CD4-positive, alpha-beta T cell treated with Interleukin-15 for 1 hour (primary cell): ENCODE measurements at places on chromosomes 4 and X.

DNA sequence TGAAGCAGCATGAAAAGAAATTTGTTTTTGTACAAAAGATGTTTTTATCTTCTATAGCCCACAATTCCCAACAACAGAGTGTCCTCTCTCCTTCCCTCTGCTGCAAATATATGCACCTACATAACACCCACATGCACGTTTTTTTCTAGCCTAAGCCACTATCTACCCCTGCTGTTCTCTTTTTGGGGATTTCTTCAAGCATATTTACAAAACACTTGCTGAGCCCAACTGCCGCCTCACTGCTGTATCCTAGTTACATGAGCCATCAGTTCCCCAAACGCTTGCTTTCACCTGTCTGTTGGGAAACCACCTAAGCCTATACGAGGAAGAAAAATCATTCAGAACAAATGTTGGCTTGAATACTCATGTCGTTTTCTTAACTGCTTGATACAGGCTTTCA lies 127.2 kb downstream of the CHRNA9 start:
- DNase-seq: peak; percentile 34

DNA sequence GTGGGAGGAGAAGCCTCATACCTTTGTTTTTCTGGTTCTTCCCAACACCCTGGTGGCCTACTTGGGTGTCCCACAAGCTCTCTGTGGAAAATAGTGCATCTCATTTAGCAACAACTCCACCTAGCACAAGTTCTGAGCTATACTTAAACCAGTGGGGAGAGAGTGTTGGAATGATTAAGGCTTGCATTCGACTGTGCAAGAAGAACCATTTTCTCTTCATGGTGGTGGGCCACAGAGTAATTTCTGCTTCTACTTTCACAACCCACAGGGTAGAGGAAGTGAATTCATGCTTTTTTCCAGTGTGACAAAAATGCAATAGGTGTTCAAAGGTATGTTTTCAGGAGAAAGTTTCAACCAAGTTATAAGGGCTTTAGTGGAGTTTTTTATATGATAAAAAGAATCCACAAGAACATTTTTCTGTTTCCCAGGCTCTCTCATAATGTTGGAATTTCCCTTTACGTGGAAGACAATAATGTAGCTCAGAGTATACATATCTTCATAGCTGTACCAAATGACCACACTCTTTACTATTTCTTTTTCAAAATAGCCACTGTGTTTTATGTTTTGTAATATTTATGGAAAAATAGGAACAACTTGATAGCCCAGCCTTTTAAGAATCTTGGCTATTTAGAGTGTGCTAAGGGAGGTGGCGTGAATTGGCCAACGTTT lies 80.3 kb upstream of the HHIP start:
- DNase-seq: no peak

DNA sequence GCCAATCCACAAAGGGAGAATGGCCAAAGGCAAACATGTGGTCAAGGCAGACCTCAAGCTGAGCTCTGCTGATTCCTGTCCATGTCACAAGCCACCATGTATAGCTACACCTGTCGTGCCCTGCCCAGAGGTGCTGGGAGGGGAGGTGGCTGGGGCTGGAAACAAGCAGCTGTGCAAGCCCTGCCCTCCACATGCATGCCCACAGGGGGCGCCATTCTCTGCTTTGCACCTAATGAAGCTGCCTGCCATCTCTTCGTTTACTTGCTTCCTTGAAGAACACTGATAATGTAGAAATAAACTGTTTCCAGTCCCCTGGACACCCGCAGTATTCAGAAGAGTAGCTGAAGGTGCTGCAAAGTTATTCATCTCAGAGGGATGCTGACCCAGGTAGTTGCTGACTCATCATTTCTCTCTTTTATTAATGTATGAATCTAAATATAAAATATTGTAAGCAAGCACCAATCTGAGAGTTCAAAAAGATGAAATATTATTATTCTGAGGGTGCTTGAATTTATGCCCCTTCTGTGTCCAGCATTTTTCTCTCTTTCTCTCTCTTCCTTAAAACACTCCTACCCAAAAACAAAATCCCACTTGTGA lies 278.6 kb downstream of the ADGRA3 start:
- DNase-seq: no peak

GRCh38 chrX:45479196-45479834 lies 278.6 kb upstream of the DIPK2B start:
- DNase-seq: no peak

- DNase-seq: no peak
Observed at GRCh38 chr4:139666735-139667281, 1.2 kb downstream of the MGST2 start.

DNA sequence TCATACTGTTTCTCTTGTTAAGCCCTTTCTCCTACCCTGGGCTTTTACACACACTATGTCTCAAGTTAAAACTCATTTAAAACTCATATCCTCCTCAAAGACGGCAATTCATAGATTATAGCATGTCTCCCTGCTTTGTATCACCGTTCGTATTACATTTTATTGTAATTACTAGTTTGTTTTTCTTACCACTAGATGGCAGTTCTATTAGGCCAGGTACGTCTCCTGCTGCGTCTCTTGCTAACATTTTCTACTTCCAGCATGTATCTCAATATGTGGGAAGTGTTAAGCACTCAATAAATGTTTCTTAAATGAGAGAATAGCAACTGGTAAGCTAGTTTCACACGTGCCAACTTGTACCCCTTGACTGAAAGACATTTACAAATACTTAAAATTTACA lies 450.3 kb upstream of the PCDH7 start:
- no peak for DNase-seq

DNA sequence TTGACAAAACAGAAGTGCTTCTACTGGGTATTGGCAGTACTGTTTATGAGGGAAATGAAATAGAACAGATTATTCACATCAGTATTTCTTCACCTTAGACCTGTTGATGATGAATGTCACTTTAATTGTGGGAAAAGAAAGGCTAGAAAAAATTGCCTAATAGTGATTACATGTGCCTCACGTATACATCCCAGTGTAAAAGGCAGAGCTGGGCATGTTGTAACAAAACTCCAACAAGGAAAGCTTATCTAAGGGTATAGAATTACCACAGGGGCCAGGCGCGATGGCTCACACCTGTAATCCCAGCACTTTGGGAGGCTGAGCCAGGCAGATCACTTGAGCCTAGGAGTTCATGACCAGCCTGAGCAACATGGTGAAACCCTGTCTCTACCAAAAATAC lies 4.2 kb downstream of the PGM2 start:
- DNase-seq: no peak
